DMS79 (cell line): ENCODE measurements at places on chromosomes 1 and 21.

DNA sequence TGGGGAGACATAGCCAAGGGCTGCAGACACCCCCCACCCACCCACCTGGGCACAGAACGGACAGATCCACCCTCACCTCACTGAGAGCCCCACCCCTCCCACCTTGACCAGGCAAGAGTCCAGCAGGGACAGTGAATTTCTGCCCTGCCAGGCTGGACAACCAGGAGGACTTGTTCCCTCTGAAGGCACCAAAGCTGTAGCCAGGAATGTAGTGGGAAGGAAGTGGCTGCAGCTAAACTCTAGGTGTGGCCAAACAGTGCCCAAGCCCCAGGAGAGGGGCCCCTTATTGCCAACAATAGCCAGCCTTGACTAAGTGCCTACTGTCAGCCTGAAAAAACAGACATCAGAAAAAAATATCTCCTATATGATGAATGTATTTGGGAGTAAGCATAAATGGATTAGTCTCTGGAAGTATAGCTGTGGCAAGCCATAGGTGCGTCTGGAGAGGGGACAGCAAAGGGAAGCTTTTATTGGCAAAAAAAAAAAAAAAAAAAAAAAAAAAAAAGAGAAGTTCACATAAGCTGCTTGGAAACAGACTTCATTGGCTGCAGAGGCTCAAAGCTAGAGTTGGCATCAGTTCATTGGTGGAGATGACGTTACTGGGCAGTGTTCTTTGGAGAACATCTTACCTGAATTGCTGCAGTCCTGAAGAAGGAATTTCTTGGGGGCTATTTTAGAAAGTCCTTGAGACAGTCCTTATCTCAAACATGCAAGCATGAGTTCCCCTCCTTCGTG lies 64.1 kb upstream of the TMEM51 start:
- no peak for DNase-seq

DNA sequence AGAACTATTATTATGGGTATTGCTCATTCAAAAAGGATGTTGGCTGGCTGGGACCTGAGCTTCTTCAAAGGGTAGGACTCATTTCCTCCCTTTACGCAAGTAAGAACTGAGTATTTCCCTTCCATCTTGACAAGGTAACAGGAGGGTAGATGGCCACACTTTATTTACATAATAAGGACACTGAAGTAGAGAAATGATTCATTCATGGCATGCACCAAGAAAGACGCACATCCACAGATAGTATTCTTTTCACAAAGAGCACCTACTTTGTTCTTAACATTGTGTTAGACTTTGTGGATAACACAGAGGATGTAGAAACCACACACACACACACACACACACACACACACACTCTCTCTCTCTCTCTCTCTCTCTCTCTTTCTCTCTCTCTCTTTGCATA lies 82.9 kb downstream of the FAM78B start:
- DNase-seq = no peak

DNA sequence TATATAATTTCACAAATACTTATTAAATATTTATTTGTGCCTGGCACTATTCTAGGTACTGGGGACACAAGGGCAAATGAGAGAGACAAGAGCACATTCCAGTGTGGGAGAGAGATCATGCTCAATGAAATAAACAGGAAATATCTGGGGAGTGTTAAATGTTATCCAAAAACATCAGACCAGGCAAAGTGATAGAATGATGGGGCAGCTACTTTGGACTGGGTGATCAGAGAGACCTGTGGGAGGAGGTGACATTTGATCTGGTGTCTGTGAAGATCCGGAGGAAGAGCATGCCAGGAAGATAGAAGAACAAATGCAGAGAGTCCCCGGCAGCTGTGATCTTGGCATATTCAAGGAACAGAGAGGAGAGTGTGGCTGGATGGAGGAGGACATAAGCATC lies 27.5 kb upstream of the GNG12 start:
- no peak for DNase-seq

DNA sequence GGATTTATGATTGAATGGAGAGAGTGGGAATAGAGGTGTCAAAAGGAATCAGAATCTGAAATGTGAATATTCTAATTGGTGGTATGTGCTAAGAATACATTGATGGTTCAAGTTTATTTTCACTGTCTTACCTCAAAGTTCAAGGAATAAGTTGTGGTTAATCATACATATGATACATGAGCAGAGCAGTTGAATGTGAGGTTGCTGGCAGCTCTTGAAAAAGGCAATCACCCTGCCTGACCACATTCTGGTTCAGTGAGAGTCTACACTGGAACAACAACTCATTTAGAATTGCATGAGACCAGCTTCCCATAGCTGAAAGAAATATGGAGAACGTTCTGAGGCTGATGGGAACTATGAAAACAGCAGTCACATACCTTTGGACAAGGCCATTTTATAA lies 68.3 kb upstream of the ARHGAP29 start:
- no peak for DNase-seq

GRCh38 chr1:184368354-184368753 lies 18.5 kb upstream of the C1orf21 start:
- DNase-seq = no peak

DNA sequence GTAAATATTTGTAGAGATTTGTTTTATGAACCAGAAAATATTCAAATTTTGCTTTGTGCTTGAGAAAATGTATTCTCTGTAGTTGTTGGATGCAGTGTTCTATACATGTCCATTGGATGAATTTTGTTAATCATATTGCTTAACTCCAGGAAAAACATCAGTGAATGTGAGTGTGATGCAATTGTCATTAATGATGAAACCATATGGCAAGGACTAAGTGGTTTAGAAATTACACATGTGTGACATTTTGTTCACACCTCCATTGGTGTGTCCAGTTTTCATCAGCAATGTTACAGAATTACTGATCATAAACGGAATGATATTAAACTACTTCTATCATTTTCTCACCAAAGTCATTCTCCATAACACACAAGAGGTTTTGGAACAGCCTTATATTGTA lies 151.8 kb upstream of the ST6GALNAC5 start:
- DNase-seq = no peak

DNA sequence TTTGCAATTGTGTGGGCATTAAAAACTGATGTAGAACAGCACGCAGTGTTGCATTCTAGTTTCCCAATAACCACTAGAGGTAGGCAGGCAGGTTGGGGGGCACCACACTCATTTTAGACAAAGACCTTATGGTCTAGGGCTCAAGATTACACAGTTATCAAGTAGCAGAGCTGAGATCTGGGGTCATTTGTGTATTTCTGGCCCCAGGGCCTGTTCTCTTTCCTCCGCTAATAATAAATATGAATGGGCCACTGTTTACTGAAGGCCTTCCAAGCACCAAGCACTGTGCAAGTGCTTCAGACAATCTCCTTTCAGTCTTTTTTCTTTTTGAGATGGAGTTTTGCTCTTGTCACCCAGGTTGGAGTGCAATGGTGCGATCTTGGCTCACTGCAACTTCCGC lies 23.9 kb downstream of the LDLRAD2 start:
- DNase-seq = no peak

DNA sequence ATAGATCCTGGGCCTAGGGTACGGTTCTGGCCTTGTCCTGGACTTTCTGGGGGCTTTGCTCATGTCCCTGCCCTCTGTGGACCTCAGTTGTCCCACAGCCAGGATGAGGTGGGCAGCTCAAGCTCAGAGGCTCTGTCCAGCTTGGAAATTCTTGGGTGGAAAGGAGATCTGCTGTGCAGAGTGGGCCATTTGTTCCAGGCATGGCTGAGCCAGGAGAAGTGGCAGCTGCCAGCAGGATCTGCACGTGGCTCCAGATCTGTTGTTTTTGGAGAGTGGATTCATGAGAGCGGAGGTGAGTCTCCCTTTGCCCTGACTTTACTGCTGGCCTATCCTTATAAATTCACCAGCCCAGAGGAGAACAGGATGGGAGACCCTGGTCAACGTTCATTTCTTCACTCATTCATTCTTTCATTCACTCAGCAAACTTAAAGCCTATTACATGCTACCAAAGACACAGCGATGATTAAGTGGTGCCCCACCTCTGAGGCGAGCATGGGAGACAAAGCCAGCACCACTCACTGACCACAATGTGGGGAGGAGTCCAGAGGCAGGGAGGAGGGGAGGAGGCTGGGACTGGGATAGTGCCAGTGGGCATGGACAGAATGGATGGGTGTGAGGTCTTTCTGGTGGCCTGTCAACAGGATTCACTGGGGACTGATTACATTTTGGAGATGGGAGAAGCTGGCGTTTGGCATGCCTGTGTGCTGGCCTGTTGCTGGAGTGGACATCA lies 205.1 kb downstream of the TRABD2B start:
- DNase-seq = no peak

- no peak for DNase-seq
Measured at GRCh38 chr21:26117324-26117971, 53.1 kb downstream of the APP start.

- no peak for DNase-seq
Measured at GRCh38 chr21:34819357-34819999, 150.7 kb downstream of the CLIC6 start.

GRCh38 chr1:220879076-220879508 lies at the start of gene HLX:
TSS of gene HLX (plus strand) at chr1:220879443. CDS start at chr1:220879858, 415 bp downstream.
- no peak for DNase-seq

GRCh38 chr1:35893051-35893879 lies 10.3 kb downstream of the AGO1 start:
- no peak for DNase-seq

- no peak for DNase-seq
Measured at GRCh38 chr1:80535466-80535865, 1265.3 kb upstream of the ADGRL2 start.

GRCh38 chr1:87295445-87296110 lies 33.1 kb upstream of the LMO4 start:
- no peak for DNase-seq

- DNase-seq = no peak
Measured at GRCh38 chr1:2428490-2428889, 16.1 kb upstream of the PEX10 start.

DNA sequence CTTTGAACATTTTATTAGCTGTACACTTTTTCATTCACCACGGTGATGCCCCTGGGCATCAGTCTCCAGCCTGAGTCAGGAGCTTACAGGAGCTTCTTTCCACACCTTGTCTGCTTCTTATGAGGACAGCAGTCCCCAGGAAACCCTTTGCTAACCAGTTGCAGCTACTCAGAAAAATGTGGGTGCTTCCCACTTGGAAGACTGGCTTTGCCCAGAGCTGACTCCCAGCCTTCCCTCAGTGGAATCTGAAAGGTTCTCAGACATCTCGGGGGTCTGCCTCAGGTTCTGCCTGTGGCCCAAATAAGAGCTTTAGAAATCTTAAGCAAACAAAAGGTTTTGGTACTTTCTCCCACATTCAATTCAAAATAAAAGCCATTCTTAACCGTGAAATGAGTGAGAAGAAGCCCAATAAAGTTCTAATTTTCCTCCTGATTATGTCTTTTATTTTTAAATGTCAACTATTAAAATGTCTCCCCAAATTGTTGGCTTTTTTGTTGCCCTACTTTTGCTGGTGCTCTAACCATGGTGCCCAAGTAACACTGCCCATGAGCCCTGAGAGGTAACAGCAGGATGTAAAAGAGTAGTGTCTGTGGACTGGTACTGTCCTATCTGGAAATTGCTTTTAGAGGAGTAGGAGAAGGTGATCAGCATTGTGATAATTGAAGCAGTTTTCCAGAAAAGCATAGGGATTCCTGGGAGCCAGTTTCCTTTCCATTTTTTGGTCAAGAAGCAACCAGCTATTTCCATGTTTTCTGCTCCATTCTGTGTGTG lies 5.6 kb downstream of the C1orf53 start:
- no peak for DNase-seq

GRCh38 chr1:99084562-99084961 lies 79.9 kb upstream of the PLPPR5 start:
- no peak for DNase-seq

- DNase-seq = no peak
Measured at GRCh38 chr1:16442265-16442664, 1.7 kb downstream of the NECAP2 start.

DNA sequence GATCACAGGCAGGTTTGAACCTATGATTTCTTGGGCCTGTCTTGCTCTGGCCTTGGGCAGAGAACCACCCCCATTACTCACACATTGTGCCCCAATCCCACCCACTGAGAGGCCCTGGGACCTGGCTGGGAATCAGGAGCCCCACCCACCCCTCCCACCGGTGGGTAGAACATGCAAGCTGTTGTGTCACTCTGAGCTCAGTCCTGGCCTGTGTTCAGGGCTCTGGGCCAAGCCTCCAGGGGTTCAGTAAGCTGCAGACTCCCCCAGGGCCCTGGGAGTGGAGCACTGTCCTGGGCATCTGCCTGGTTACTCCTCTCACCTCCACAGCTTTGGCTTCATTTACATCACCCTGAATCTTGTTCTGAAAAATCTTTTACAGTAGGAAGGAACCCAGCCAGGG lies 270.5 kb downstream of the RRAGC start:
- no peak for DNase-seq

DNA sequence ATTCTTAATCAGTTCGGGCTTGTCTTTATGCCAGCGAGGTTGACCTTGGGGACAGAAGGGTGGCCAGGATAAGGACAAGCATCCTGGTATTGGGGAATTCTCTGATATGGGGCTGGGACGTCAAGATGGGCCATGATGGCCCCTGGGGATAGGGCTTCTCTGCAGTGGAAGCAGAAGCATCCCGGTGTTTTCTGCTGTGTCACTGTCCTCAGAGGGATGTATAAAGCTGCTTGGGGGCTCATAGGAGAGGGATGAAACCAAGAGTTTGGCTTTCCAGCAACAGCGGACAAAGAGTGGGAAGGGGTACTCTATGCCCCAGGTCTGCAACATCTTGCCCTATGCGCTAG lies 1.4 kb upstream of the ATP1B1 start:
- DNase-seq = no peak

DNA sequence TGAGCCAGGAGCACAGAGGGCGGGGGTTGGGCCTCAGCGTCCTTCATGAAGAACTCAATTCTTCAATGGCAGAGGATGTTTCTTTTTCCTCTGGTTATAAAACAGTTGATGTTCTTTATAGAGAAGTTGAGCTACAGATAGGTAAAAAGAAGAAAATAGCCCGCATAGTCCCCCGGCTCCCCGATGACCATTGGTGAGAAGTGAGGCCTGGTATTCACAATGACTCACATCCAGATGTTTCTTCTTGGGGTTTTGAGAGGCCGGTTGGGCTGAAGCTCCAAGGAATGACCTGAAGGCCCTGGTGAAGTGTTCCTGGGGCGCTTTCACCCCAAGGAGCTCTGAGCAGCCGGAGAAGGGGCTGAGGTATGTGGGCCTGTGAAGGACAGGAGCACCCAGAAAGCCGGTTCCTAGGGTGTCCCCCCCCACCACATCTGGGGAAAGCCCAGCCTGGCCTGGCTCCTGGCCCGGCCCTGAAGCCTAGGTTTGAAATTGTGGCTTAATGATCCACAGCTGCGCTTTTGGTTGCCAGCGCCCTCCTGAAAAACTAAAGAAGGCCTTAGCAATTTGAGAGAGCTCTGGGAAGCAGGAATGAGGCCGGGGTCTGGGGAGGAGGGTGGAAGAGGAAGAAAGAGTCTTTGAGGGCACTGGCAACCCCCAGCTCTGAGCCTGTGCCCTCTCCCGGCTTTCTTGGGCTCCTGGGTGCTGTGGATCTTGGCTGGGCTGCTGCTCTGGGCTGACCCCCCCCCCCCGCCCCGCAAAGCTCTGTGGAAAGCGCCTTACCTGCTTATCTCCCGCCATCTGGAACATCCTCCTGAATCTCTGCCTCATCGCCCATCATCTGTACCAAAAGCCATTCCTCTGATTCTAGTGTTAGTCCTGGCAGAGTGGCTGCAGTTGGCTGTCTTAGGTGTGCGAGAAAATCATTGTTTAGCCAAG lies 444.7 kb downstream of the CAMTA1 start:
- no peak for DNase-seq
